ENCODE measurements at places on chromosomes 6 and 20.
A peak's percentile ranks its signal among the peaks of the same experiment; 100 is the strongest.

DNA sequence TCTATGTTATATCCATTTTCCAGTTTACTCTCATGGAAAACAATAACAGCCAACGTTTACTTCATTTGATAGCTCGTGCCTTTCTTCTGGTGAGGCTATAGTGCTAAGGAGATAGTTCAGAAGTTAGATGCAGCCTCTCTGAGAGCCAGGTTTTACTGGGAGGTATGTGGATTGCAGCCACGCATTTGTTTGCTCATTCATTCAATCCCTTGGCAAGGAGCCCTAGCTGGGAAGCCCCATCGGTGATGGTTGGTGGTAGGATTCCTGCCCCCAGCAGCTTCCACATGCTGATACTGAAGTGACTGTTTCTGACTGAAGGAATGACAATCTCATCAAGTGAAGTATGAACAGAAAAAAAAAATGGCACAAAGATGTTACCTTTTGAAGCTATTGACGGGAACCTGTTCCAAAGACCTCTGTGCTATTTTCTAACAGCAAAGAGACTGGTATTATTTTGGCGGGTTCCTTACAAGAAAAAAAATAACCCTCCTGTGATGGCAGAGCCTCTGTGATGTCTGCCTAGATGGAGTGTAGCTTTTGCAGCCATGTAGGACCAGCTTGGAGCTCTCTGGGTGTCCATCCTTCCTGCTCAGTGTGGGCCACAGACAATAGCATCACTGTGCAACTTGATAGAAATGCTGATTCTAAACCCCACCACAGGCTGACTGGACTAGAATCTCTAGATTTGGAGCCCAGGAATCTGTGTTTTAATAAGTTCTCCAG is 30.6 kb downstream of the SNAP25 start:
- H3K4me3 ChIP-seq, result no peak overlapping the region
- H3K27me3 ChIP-seq, result no peaks in the 10 kb centered on the region
- ATAC-seq, result no peak

DNA sequence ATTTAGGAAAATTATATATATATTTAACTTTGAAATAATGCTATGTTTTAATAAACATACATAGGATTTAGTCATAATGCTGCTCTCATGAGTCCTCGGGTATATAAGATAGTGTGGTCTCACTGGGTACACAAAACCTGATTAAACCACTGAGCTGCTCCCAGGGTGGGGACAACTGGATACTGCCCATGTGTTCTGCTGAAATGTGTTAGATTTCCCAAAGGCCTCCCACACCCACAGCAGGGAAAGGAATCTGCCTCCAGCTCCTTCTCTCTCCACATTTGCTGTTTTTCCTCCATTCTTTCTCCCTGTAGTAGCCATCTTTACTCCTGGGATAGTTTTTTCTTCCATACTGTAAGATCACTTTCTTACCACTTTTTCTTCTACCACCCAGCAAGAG is 69.2 kb upstream of the TRAF3IP2 start:
- H3K27me3 ChIP-seq, result no peaks in the 10 kb centered on the region
- no peak overlapping the region for H3K4me3 ChIP-seq
- no peak overlapping the region for H3K27ac ChIP-seq
- H3K36me3 ChIP-seq, result peaks cover 63% of the 10 kb centered on the region
- ATAC-seq, result no peak

DNA sequence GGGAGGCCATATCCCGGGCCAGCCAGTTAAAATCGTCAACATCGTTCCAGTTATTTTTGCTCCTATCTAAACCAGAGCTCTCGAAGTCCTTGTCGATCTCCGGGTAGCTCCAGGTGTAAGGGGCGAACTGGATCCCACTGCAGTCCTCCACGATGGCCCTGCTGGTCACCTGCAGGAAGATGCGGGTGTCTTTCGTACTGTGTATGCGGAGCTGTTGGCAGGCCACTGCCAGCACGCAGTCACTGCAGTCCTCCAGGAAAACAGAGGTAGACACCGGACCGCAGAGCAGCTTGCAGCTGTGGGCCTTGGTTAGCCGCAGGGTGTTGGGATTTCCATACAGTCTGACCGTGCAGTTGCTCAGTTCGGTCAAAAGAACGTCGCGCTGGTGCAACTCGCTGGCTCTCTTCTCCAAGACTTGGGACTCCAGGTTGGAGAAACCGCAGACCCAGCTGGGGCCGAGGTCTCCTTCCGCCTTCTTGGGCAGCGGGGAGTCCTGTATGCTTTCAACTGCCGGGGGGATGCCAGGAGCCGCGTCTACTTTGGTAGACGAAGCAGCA is 742 bp downstream of the TBCC start:
- H3K4me1 ChIP-seq, result peaks cover 34% of the 10 kb centered on the region
- no peaks in the 10 kb centered on the region for H3K27me3 ChIP-seq
- peak overlapping the region; percentile 100 for H3K4me3 ChIP-seq
- H3K27ac ChIP-seq, result peak overlapping the region; percentile 89
- no peak for ATAC-seq

- H3K27ac ChIP-seq, result no peak overlapping the region
- H3K27me3 ChIP-seq, result no peaks in the 10 kb centered on the region
- peaks cover 29% of the 10 kb centered on the region for H3K36me3 ChIP-seq
- H3K4me1 ChIP-seq, result peaks cover 26% of the 10 kb centered on the region
Measured at GRCh38 chr6:158268361-158269147, 43.7 kb upstream of the TULP4 start.

- no peak overlapping the region for H3K27ac ChIP-seq
- peaks cover 23% of the 10 kb centered on the region for H3K27me3 ChIP-seq
- no peak overlapping the region for H3K4me3 ChIP-seq
- no peaks in the 10 kb centered on the region for H3K36me3 ChIP-seq
- no peaks in the 10 kb centered on the region for H3K4me1 ChIP-seq
Measured at GRCh38 chr6:168182366-168182765, 103.4 kb upstream of the FRMD1 start.

- no peaks in the 10 kb centered on the region for H3K27me3 ChIP-seq
- no peak overlapping the region for H3K4me3 ChIP-seq
- H3K27ac ChIP-seq, result peak overlapping the region; percentile 22
- no peak for ATAC-seq
Measured at GRCh38 chr20:58438970-58439808, 50.2 kb downstream of the VAPB start.

DNA sequence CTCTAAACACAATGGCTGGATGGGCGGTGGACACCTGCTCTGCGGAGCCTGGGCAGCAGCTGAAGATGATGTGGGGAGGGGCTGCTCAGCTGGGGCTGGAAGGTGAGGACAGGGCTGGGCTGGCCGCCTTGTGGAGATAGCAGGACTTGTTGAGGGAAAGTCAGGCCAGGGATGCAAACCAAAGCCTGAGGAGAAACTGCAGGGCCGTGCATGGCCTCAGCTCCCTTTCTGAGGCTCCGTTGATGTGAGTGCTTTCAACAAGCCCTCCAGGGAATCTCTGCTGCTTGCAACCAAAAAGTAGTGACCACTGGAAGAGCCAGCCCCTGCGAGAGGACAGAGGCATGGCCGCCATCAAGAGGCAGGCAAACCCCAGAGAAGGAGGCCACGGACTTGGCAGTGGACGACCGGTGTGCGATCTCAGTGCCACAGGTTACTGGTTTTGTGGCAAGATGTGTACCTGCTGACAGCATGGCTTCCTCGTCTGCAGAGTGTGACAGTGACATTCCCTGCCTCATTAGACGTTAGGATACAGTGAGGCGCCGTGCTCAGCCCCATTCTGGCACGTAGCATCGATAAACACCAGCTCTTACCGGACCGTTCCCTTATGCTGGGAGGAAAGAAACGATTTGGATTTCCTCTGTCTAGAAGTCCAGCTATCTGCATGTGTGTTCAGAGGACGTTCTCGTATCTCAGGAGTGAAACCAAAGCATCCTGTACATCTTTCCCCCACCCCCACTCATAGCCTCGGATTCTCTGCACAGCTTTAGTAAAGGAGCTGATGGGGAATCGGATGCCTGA is 37.9 kb downstream of the ERMARD start:
- peaks cover 1% of the 10 kb centered on the region for H3K36me3 ChIP-seq
- H3K27ac ChIP-seq, result peak overlapping the region; percentile 56
- H3K27me3 ChIP-seq, result peaks cover 43% of the 10 kb centered on the region
- H3K4me1 ChIP-seq, result peaks cover 12% of the 10 kb centered on the region
- no peak for ATAC-seq

- no peak for ATAC-seq
- peaks cover 26% of the 10 kb centered on the region for H3K27me3 ChIP-seq
- no peak overlapping the region for H3K27ac ChIP-seq
- H3K4me1 ChIP-seq, result no peaks in the 10 kb centered on the region
- H3K36me3 ChIP-seq, result no peaks in the 10 kb centered on the region
Measured at GRCh38 chr6:168148231-168148849, 69.3 kb upstream of the FRMD1 start.

- peak overlapping the region; percentile 62 for H3K27ac ChIP-seq
- H3K4me3 ChIP-seq, result no peak overlapping the region
- no peak for ATAC-seq
- H3K4me1 ChIP-seq, result peaks cover 38% of the 10 kb centered on the region
Measured at GRCh38 chr6:30727920-30728553, 7.9 kb downstream of the TUBB start.

DNA sequence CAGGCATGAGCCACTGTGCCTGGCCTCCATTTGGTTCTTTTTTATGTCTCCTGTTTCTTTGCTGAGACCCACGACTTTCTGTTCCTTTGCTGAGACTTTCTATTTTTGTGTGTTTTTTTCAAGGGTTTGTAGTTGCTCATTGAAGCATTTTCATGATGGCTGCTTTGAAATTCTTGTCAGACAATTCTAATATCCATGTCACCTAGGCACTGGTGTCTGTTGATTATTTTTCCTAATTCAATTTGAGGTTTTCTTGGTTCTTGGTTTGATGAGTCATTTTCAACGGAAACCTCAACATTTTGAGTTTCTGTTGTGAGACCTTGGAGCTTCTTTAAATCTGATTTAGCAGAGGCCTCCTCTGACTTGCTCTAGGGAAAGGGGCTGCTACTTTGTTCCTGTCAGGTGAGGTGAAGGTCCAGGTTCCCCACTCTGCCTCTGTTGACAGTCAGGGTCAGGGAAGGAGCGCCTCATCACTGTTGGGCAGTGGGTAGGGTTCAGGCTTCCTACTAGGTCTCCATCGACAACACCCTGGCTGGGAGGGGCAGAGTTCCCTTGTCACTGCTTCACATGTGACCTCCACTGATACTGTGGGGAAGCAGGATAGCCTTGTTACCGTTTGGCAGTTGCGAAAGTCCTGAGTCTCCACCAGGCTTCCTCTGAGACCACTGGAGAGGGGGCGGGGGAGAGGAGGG is 67.2 kb upstream of the RNF24 start:
- H3K4me1 ChIP-seq, result peaks cover 24% of the 10 kb centered on the region
- H3K27me3 ChIP-seq, result peaks cover 42% of the 10 kb centered on the region
- peak; percentile 69 for ATAC-seq

DNA sequence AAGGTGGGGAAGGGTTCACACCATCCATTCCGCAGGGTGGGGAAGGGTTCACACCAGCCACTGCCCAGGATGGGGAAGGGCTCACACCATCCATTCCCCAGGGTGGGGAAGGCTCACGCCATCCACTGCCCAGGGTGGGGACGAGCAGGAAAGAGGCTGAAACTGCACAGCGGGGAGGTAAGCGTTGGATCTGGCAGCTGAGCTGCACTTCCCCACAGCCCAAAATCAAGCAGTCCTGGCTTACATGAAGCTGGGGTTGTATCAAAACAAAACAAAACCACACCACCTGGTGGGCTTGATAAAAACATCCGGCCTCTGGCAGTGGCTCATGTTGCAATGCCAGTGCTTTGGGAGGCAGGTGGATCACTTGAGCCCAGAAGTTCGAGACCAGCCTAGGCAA is 268.5 kb downstream of the TAF4 start:
- no peak overlapping the region for H3K4me3 ChIP-seq
- ATAC-seq, result no peak
- H3K36me3 ChIP-seq, result no peaks in the 10 kb centered on the region
- no peaks in the 10 kb centered on the region for H3K4me1 ChIP-seq
- no peak overlapping the region for H3K27ac ChIP-seq
- H3K27me3 ChIP-seq, result peaks cover 9% of the 10 kb centered on the region

DNA sequence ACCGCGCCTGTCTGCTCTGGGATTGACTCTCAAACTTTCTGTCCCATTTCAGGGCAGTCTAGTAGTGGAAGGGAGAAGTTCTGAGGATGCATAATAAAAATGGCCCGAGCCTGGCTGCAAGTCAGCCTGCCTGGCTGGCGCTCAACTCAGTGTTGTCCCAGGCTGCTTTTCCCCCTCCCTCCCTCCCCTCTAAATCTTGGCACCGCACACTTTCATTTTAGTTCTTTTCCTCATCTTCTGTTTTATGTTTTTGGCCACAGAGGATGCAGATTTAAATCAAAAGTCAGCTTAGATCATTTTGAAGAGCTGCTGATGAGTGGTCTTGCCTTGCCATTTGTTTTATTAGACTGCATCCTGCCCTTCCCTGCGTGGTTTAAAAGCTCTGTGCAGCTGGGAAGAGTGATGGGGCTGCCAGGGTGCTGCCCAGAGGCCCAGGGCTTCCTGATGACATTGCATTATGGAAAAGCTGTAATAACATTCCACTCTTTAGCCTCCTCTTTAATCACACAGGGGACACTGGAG is 6.5 kb upstream of the UQCC2 start:
- no peak overlapping the region for H3K4me3 ChIP-seq
- H3K27me3 ChIP-seq, result peaks cover 6% of the 10 kb centered on the region
- ATAC-seq, result no peak
- H3K36me3 ChIP-seq, result no peaks in the 10 kb centered on the region

DNA sequence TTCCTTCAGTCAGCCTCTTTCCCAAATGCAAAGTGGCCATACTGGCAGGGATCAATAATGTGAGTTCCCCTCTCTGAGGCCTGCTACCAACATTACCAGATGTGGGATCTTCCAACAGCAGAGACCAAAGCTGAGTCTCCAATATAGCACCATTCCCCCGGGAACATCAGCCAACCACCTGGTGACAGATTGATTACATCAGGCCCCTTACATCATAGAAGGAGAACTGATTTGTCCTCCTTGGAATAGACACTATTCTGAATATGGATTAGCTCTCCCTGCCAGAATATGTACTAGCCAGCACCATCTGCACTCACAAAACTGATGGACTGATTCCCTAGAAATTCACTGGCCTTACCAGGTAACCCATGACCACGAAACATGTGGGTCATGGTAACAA is 61.9 kb upstream of the CARMIL1 start:
- no peak for ATAC-seq
- H3K4me1 ChIP-seq, result no peaks in the 10 kb centered on the region
- H3K27ac ChIP-seq, result no peak overlapping the region

DNA sequence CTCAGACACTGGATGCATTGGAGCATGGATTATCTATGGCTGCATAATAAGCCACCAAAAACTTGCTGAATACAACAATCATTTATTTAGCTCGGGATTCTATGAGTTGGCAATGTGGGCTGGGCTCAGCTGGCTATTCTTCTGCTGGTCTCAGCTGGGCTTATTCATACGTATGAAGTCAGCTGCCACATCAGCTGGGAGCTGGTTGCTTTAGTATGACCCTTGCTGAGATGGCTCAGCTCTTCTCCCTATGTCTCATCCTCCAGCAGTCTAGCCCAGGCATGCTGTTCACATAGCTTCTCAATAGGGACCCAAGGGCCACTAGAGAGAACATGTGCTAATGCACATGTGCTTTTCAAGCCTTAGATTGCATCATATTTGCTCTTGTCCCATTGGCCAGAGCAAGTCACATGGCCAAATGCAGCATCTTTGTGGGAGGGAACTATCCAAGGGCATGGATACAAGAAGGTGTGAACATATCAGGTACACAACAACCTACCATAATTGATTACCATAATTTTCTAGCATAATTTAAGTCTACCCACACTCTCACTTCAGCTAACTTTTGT is 444.6 kb downstream of the KIF16B start:
- H3K36me3 ChIP-seq, result no peaks in the 10 kb centered on the region
- H3K27me3 ChIP-seq, result no peaks in the 10 kb centered on the region
- H3K4me3 ChIP-seq, result no peak overlapping the region
- no peaks in the 10 kb centered on the region for H3K4me1 ChIP-seq
- ATAC-seq, result no peak

GRCh38 chr20:63974402-63975200 is 4.8 kb downstream of the SAMD10 start:
- peaks cover 46% of the 10 kb centered on the region for H3K4me1 ChIP-seq
- H3K27me3 ChIP-seq, result no peaks in the 10 kb centered on the region
- no peak overlapping the region for H3K4me3 ChIP-seq
- no peak for ATAC-seq
